Liver (tissue), 10 donors: ENCODE measurements at places on chromosomes 16 and 17. TPM values are rescaled to one million over a fixed set of nuclear protein-coding genes. Genes with fewer than 3 reads are reported as not detected.

The MEIOB gene
- 0.33 TPM for polyA plus RNA-seq

The ZNF19 gene
- 1.7 TPM for polyA plus RNA-seq

The B3GNT9 gene
- polyA plus RNA-seq = 1.6 TPM

The PMM2 gene
- polyA plus RNA-seq = 38.0 TPM

The HEXIM1 gene
- 11.3 TPM for polyA plus RNA-seq

The ITGAX gene
- polyA plus RNA-seq = 1.1 TPM

The AHSP gene
- 0.48 TPM for polyA plus RNA-seq

The NR1D1 gene
- polyA plus RNA-seq = 8.8 TPM

The SEPTIN1 gene
- polyA plus RNA-seq = 2.8 TPM

The CENPT gene
- polyA plus RNA-seq = 26.9 TPM

The C16orf92 gene
- polyA plus RNA-seq = not detected

The KREMEN2 gene
- not detected for polyA plus RNA-seq

The HAP1 gene
- polyA plus RNA-seq = 0.04 TPM

The GH2 gene
- not detected for polyA plus RNA-seq

The KRTAP1-1 gene
- polyA plus RNA-seq = not detected

The CDK5R1 gene
- 0.08 TPM for polyA plus RNA-seq

The CD300E gene
- polyA plus RNA-seq = 0.21 TPM

The PRAC1 gene
- polyA plus RNA-seq = not detected

The PDILT gene
- not detected for polyA plus RNA-seq

The STX8 gene
- 39.5 TPM for polyA plus RNA-seq

The MMP2 gene
- 6.0 TPM for polyA plus RNA-seq

The TNFAIP1 gene
- polyA plus RNA-seq = 17.4 TPM

The OTOA gene
- 0.10 TPM for polyA plus RNA-seq

The C16orf95 gene
- 4.1 TPM for polyA plus RNA-seq
